ENCODE measurements at places on chromosomes 6 and 20.

DNA sequence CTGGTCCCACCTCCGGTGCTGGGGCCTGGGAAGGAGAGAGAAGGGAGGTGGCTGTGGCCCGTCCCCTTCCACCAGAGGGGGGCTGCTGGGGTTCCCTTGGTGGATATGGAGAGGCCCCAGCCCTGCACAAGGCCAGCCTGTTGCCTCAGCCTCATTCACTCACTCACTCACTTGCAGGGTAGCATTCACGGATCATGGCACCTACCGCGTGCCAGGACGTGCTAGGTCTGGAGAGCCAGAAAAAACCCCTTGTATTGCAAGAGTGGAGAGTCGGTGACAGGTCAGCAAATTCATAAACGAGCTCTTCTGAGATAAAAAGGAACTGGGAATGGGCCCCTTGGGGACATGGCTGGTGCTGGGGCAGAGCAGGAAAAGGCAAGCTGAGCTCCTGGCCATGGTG is 6.4 kb upstream of the ZBTB46 start:
- DNase-seq = no peak

DNA sequence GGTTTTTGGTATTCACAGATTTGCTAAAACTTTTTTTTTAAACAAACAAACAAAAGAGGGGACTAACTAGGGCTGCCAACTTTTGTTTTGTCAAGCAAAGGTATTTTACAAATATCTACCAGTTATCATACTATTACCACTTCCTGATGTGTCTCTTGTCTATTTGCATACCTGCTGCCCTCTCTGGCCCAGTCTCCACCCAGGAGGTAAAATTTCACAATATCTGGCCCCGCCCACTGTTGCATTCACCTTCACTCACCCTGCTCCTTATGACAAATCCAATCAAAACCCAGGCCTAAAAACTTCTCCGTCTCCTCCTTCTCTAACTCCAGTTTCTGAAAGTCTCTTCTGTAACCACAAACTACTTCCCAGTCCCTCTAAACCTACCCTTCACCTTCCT is 82.2 kb downstream of the TRERF1 start:
- DNase-seq = peak; percentile 53

DNA sequence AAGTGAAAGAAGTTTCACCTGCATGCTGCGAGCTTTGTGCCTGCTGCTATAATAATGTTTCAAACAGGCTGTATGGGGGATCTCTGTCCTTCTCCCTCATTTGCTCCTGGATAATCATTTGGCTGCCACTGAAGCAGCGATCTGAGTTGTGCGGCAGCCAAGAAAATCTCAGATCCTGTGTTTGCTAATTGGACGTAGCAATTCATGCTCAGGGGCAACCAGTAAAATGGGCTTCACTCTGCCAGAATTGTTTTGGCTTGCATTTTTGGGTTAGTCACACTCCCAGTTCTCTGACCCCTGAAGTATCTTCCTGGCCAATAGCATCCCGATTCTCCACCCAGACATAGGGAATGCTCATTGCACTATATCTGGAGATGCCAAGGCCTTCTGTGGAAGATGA is 13.7 kb upstream of the STXBP5 start:
- no peak for DNase-seq

- no peak for DNase-seq
These were observed 505.0 kb upstream of the SLC35B3 start for GRCh38 chr6:8940356-8940755.

GRCh38 chr6:126897758-126898157 is 220.7 kb upstream of the RSPO3 start:
- DNase-seq = no peak

- DNase-seq = no peak
These were observed 109.4 kb downstream of the SYNDIG1 start for GRCh38 chr20:24578567-24579415.

DNA sequence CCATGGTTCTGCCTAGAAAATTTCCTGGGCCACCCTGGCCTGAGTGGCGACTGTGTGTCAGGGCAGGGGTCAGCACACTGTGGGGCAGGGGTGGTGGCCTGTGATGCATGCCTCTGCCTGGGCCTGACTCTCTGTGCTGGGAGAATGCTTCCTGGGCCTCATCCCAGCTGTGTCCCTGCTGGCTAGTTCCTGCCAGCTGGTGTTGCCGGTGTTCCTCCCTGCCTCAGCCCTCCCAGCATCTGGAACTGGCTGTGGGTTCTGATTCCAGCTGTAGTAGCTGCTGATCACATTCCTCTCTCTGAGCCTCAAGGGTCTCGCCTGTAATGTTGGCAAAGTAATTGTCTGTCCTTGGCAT is 101.5 kb downstream of the SYCP2 start:
- DNase-seq = no peak

DNA sequence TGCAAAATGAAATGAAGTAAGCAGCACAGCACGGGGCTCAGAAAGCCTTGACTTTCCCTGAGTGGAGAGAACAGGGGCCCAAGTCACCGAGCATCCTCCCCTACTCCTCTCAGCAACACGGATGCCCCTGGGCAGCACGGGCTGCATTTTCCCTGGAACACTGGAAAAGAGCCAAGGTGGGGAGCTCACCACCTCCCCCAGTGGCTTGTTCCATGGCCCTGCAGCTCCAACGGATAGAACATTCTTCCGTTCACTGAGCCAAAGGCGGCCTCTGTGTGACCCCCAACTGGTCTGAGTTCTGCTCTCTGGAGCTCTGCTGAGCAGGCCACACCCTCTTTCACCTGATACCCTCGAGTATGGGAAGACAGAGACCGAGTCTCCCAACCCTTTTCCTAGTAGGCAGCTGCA is 20.8 kb upstream of the EMILIN3 start:
- no peak for DNase-seq

GRCh38 chr6:118333772-118334171 is 214.3 kb upstream of the PLN start:
- DNase-seq = no peak

DNA sequence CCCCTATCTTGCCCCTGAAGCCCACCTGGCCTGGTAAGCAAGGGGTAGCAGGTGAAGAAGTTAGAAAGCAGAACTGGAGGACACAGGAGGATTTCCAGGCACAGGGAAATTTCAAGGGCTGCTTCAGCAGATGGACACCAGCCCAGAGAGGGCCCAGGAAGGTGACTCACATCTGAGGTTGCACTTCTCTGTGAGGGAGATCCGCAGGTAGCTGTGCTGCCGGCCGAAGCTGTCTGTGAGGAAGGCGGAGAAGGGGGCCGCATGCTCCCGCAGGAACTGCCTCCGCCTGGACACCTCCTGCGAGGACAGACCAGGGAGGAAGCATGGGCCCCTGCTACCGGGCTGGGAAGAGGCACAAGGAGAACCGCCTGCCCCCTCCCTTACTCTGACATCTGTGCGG is 7.1 kb downstream of the MOCS1 start:
- DNase-seq = no peak

DNA sequence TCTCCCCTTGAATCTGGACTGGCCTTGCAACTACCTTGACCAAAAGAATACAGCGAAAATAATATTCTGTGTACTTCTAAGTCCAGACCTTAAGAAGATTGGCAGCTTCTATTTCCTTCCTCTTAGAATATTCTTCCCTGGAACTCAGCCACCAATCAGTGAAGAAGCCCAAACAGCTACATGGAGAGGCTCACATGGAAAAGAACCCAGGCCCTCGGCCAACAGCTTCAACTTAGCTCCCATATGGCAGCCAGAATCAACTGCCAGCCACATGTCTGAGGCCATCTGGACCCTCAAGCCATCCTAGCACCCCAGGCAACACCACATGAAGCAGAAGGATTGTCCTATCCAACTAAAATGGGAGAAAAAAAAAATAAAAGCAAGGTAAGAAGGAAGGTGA is 178.8 kb downstream of the IBTK start:
- DNase-seq = no peak

DNA sequence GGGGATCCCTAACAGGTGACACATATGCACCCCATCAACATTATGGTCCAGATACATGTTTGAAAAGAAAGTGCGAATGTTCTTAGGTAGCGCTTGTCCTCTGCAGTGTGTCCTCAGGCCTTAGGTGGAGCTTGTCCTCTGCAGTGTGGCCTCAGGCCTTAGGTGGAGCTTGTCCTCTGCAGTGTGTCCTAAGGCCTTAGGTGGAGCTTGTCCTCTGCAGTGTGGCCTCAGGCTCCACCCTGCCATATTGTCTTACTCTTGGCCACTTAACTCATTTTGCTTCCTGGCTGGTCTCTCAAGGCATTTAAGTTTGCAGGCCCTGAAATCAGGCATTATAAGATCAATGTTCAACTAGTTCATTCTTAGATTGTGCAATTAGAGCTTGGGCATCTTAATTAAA is 74.7 kb upstream of the SCP2D1 start:
- DNase-seq = no peak

GRCh38 chr20:31578448-31579138 is 26.5 kb upstream of the ID1 start:
- no peak for DNase-seq

DNA sequence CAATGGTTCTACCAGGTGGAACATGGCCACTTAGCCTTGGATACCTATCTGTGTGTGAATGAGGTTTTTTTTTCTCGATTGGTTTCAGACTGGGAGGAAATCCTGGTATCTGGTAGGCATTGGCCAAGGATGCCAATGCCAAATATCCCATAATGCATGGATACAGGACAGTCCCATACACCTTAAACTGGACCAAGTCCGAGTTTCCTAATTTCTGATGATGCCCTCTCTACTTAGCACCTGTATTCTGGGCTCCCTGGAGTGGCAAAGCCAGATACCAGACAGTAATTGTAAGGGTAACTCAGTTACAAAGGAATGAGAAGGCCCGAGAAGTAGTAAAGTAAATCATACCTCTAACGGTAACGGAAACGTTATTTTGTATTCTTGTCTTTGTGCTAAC is 17.9 kb downstream of the SNX5 start:
- DNase-seq = no peak

GRCh38 chr6:160447350-160447749 is 99.2 kb downstream of the SLC22A3 start:
- DNase-seq = no peak

- no peak for DNase-seq
These were observed 49.3 kb downstream of the ELOVL4 start for GRCh38 chr6:79898076-79898475.

- DNase-seq = no peak
These were observed 158.7 kb downstream of the SYNE1 start for GRCh38 chr6:152478377-152479010.
